ENCODE measurements at places on chromosomes 16 and 17. TPM values are rescaled to one million over a fixed set of nuclear protein-coding genes. Genes with fewer than 3 reads are reported as not detected.

DNA sequence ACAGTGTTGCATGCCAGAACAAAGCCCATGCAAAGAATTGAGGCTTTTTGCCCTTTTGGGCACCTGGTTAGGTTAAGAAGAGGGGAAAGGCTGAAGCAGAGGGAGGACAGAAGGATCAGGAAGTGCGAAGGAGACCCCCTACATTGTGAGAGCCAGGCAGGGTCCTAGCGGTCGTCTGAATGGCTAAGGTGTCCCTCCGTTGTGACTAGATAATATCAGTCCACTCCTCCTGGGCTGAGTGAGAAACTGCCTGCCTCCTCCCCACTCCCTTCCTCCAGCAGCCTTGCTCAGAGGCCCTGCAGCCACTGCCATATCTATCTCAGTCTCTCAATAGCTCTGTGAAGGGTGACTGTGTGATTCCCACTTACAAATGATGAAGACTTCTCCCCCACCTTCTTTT, 75.1 kb downstream of the WSB1 start:
- no peak for DNase-seq
- H3K27me3 ChIP-seq, result no peaks in the 10 kb centered on the region

DNA sequence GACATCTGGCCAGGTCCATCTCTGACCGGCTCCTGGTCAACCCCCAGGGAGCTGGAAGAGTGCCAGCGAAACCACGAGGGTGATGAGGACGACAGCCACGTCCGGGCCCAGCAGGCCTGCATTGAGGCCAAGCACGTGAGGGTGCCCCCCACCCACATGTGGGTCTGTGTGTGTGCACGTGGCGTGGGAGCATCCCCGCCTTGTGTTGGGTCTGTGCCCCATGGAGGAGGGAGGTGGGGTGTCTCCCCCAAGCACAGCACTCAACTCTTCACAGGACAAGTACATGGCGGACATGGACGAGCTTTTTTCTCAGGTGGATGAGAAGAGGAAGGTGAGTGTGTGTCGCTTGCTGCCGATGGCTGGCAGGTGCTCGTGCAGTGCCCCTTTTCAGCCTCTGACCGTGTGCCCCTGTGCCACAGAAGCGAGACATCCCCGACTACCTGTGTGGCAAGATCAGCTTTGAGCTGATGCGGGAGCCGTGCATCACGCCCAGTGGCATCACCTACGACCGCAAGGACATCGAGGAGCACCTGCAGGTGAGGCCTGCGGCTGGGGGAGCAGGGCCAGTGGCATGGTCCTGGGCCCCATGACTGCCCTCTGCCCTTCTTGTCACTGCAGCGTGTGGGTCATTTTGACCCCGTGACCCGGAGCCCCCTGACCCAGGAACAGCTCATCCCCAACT, 1.7 kb downstream of the STUB1 start:
- no peak overlapping the region for H3K27ac ChIP-seq
- H3K27me3 ChIP-seq, result no peaks in the 10 kb centered on the region
- peaks cover 65% of the 10 kb centered on the region for H3K4me1 ChIP-seq
- peaks cover 26% of the 10 kb centered on the region for H3K36me3 ChIP-seq
- no peak overlapping the region for H3K4me3 ChIP-seq

DNA sequence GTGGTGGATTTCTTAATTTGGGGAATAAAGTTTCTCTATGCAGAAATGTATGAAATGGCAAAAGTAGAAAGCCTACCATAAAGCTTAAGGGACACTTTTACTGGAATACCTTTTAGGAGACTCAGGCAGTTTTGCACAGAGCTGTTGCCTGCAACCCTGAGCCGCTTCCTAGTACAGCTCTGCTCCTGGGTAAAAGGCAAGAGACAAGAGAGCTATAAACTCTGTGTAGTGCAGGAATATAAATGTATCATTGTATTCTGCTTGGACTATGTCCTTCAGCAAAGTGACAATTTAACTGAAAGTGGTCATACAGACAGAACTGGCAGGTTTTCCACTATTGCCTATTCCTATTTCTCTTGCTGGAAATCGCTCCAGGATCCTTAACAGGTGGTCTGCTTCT, 65.3 kb upstream of the MYOCD start:
- H3K4me1 ChIP-seq, result no peaks in the 10 kb centered on the region
- H3K27ac ChIP-seq, result no peak overlapping the region
- no peaks in the 10 kb centered on the region for H3K27me3 ChIP-seq
- H3K4me3 ChIP-seq, result no peak overlapping the region

- no peak overlapping the region for H3K27ac ChIP-seq
- no peaks in the 10 kb centered on the region for H3K4me1 ChIP-seq
- no peaks in the 10 kb centered on the region for H3K27me3 ChIP-seq
- H3K36me3 ChIP-seq, result no peaks in the 10 kb centered on the region
- H3K4me3 ChIP-seq, result no peak overlapping the region
- no peak for DNase-seq
These were observed 80.8 kb upstream of the CRHR1 start for GRCh38 chr17:45703348-45703747.

DNA sequence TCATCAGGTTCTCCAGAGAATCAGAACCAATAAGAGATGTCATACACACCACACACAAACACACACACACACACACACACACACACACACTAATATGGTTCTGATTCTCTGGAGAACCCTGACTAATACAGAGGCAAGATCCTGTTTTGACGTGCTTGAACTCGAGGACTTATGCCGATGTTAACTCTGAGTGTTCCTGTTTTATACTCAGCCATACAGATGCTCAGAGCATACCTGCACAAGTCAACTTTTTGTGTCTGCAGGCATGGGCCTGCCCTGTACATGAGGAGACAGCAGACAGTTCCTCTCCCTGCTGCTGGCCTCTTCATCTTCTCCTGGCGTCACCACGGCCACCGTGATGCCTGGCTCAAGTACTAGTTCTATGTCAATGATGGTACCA, 635.9 kb downstream of the WWOX start:
- no peaks in the 10 kb centered on the region for H3K36me3 ChIP-seq
- H3K27ac ChIP-seq, result no peak overlapping the region
- H3K4me3 ChIP-seq, result no peak overlapping the region
- no peaks in the 10 kb centered on the region for H3K4me1 ChIP-seq
- DNase-seq, result no peak

DNA sequence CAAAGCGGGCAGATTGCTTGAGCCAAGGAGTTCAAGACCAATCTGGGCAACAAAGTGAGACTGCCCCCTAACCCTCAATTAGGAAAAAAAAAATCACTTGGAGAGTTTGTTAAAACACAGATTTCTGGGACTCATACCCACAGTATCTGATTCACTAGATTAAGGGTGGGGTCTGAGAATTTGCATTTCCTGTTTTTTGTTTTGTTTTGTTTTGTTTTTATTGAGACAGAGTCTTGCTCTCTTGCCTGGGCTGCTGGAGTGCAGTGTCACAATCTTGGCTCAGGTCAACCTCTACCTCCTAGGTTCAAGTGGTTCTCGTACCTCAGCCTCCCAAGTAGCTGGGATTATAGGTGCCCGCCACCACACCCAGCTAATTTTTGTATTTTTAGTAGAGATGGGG, 1.1 kb downstream of the HEATR9 start:
- H3K27me3 ChIP-seq, result no peaks in the 10 kb centered on the region
- H3K27ac ChIP-seq, result no peak overlapping the region
- no peak overlapping the region for H3K4me3 ChIP-seq
- no peak for DNase-seq
- no peaks in the 10 kb centered on the region for H3K36me3 ChIP-seq

DNA sequence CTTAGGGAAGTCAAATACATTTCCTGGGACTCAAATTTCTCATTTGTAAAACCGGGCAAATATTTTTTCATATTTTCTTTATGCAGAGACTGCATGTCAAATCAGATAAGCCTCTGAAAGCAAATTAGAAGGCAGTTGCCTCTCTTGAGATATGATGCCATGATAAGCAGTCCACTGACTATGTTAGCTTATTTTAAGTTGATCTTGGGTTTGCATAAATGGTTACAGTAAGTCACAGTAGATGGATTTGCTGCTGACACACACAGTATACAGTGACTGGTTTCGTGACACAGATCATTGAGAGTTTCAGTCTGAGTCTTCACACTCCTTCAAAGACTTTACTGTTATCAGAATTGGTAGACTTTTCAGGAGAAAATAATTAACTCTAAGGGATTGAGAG, 927.6 kb upstream of the CDH8 start:
- no peak for DNase-seq
- no peaks in the 10 kb centered on the region for H3K4me1 ChIP-seq
- H3K27me3 ChIP-seq, result no peaks in the 10 kb centered on the region

GRCh38 chr16:10387188-10387617, 1.3 kb downstream of the ATF7IP2 start:
- no peaks in the 10 kb centered on the region for H3K27me3 ChIP-seq
- no peaks in the 10 kb centered on the region for H3K36me3 ChIP-seq
- peak overlapping the region; percentile 84 for H3K4me3 ChIP-seq
- no peak overlapping the region for H3K27ac ChIP-seq
- DNase-seq, result no peak
- H3K4me1 ChIP-seq, result peaks cover 21% of the 10 kb centered on the region

- H3K36me3 ChIP-seq, result peaks cover 48% of the 10 kb centered on the region
- no peak for DNase-seq
- peaks cover 6% of the 10 kb centered on the region for H3K4me1 ChIP-seq
- no peak overlapping the region for H3K4me3 ChIP-seq
- no peaks in the 10 kb centered on the region for H3K27me3 ChIP-seq
These were observed 19.3 kb downstream of the FCSK start for GRCh38 chr16:70473446-70474319.

DNA sequence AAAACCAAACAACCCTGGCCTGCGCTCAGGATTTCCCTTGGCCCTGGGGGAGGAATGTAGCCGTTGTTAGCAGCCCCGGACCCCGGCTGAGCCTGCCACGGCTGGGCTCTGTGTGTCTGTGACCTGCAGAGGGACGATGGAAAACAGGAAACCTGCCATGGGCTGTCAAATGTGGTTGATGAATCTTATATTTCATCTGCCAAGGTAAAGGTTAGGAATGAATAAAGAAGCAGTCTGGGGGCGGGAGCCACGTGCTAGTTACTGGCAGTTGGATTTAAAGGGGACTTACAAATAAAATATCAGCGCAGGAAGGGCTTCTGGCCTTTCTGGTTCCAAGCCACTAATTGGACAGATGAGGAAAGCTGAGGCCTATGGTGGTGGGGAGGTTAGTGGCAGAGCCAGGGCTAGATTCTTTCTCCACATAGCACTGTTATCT, at the start of gene KRT23:
KRT23 (minus strand) TSS at position 263 of the 436 bp plus-strand sequence. CDS start 1,043 bp downstream, outside the sequence.
- H3K4me1 ChIP-seq, result no peaks in the 10 kb centered on the region
- no peaks in the 10 kb centered on the region for H3K36me3 ChIP-seq
- H3K27me3 ChIP-seq, result no peaks in the 10 kb centered on the region
- no peak within 1 kb of the TSS for H3K27ac ChIP-seq
- no peak for DNase-seq

GRCh38 chr16:30095166-30096078, 591 bp downstream of the YPEL3 start:
- peaks cover 23% of the 10 kb centered on the region for H3K4me1 ChIP-seq
- H3K4me3 ChIP-seq, result peak overlapping the region; percentile 83
- H3K36me3 ChIP-seq, result peaks cover 14% of the 10 kb centered on the region
- H3K27me3 ChIP-seq, result no peaks in the 10 kb centered on the region

CCDC40 gene
- total RNA-seq, result 5.2 TPM

ADAD2 gene
- total RNA-seq, result 1.0 TPM

PIRT gene
- total RNA-seq, result not detected

RAB34 gene
- total RNA-seq, result 11.5 TPM

SRCIN1 gene
- 1.5 TPM for total RNA-seq

TBC1D3D gene
- not detected for total RNA-seq

All from heart left ventricle (tissue), 16 donors.